ENCODE measurements at places on chromosomes 4 and X.

GRCh38 chr4:107187091-107187490 lies 151.0 kb upstream of the DKK2 start:
- DNase-seq: no peak

DNA sequence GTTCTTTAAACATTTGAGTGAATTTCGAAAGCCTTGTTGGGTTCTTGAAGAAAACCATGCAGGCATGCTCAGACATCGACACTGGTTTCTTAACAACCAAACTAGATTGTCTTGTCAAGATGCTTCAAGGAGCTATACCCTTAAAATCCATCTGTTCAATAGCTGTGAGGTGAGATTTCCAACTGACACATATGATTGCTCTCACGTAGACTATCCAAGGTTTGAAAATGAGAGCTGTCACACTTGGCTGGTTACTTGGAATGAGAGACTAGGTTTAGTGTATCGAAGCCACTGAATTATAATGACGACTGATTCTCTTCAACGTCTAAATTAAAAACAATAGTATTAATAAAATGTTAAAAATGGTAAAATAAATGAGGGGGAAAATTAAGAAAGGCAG lies 2725.5 kb downstream of the ARAP2 start:
- DNase-seq: no peak

GRCh38 chrX:155086202-155086840 lies 15.0 kb downstream of the BRCC3 start:
- peak; percentile 40 for DNase-seq

DNA sequence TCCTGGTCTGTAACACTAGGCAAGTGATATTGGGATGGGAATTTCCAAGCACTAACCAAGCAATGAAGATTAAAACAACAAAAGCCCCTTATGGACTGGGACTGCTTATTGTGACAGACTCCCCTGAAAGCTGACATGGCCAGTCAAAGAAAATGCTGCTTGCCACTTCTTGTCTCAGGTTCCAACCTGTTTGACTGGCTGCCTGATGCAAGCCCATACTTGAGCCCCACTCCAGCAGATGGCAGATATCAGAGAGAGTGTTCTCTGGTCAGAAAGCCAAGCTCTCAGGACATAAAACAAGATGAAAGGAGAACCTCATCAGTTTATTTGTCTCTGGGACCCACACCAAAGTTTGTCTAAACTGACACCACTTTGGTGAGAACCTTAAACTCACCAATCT lies 15.5 kb upstream of the IGBP1 start:
- DNase-seq: no peak

- peak; percentile 34 for DNase-seq
Observed at GRCh38 chrX:150478496-150479492, 89.6 kb upstream of the MTM1 start.

GRCh38 chrX:121903961-121904360 lies 856.6 kb downstream of the GLUD2 start:
- no peak for DNase-seq

GRCh38 chr4:56530269-56531148 lies 24.9 kb downstream of the ARL9 start:
- peak; percentile 86 for DNase-seq

DNA sequence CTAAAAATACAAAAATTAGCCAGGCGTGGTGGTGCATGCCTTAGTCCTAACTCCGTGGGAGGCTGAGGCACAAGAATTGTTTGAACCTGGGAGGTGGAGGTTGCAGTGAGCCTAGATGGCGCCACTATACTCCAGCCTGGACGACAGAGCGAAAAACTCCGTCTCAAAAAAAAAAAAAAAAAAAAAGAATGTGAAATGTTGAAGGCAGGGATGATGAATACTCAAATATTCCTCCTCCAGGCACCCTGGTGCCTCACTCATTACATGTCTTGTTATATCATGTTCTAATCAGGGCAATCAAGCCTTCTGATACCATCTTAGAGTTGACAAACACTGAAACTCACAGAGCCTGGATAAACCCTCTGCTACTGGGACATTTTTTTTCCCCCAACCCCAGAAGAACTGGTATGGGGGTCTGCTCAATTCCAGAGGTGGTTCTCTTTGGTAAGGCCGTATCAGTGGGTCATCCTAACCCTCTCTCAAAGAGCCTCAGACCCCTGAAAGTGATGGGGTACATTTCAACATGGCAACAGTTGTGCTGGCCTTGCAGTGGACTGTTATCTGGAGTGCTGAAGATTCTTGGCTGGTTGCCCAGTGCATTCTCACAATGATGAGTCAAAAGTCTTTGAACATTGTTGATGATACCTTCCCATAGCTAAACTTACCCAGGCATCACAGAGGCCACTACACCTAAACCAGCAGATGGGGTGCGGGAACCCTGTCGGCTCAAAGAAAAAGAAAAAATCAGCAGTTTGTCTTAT lies 2.4 kb upstream of the SH3KBP1 start:
- peak; percentile 51 for DNase-seq

DNA sequence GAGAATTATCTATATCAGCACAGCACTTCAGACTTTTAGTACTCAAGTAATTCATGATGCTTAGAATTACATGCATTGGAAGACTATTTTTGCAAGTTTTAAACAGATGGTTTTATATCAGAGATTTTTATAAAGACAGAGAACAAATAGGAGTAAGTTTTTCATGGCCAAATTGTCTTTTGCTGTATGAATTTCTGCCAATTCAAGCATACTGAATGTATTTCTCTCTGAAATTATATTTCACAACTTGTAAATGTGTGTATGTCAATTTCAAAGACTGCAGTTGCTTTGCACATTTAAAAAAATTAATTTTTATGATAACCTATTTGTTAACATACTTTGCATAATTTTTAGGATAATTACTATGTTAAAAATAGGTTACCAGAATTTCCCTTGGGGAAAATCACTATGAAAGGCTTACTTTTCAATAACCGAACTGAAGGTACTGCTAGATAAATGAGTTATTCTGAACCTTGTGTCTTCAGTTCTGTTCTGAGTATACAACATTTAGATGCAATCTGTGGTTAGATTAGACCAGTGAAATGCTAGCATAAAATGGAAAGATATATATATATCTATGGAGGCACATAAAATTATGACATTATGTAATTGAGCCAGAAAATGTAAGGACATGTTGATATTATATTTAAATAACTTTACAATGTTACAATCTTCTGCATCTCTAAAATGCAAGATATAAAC lies 1344.2 kb upstream of the PABPC4L start:
- no peak for DNase-seq

DNA sequence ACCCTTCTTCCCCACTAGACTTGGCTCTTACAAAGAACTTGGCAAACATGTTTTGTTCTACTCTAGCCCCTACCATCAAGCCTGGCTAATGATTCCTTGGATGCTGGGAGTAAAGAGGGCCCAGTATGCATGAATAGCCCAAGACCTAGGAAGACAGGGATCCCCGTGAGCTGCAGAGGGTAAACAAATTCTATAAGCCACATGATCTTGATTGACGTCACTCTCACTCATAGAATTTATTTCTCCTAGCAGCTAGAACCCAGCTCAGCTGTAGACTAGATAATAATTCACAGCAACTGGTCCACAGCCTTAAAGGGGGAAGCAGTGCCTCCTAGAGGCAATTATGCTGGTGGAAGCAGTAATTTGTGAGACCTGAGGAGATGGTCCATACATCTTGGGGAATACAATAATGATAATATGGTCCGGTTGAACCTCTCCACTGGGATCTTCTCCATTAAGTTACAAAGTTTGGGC lies 16.1 kb upstream of the USO1 start:
- peak; percentile 74 for DNase-seq

GRCh38 chr4:167025670-167026069 lies 208.6 kb downstream of the SPOCK3 start:
- no peak for DNase-seq

GRCh38 chr4:108139089-108139488 lies 29.6 kb downstream of the LEF1 start:
- DNase-seq: no peak

DNA sequence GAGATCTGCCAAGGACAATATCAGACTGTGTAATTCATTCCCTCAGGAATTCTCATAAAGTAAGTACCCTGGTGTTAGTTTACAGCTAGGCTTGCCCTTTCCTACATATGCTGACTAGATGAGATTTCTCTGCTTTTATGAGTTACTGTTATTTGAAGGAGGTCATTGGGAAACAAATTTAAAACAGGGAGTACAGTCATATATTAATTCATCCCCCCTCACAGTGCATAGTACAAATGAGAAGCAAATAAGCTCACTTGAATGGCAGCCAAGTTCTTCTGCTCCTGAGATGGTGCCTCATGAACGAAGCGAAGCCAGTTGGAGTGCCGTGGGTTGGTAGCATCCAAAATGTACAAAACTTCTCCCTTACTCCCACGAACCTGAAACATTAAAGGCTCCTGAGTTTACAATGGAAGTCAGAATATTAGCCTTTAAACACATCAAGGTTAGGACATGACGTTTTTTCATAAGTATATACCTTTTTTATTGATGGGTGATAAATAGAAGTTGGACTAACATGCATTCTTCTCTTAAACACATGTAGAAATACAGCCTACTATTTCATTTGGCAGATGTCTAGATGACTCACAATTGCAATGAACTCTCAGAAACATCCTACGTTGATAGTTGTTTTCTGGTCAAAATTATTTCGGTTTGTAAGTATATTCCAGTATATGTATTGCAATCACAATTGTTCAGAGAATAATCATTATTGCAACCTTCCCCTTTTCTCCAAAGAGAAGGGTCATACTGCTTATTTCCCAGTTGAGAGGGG lies 69.2 kb downstream of the PRDM5 start:
- no peak for DNase-seq

DNA sequence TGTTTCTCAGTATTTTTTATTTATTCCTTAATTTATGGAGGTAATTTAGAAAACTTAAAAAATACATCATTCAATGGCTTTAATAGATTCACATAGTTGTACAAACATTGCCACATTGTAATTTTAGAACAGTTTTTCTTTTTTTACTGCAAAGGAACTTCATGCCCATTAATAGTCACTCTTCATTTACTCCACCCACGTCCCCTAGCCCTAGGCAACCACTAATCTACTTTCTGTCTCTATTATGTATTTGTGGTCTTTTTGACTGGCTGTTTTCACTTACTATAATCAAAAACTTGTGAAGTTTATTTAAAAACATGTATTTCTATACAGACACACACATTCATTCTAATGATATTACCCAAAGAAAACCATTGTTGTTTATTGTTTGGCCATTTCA lies 664.8 kb downstream of the GRID2 start:
- no peak for DNase-seq

- DNase-seq: no peak
Observed at GRCh38 chr4:72442715-72443114, 126.3 kb downstream of the ADAMTS3 start.

GRCh38 chr4:96913441-96914080 lies 1073.7 kb downstream of the PDHA2 start:
- no peak for DNase-seq

DNA sequence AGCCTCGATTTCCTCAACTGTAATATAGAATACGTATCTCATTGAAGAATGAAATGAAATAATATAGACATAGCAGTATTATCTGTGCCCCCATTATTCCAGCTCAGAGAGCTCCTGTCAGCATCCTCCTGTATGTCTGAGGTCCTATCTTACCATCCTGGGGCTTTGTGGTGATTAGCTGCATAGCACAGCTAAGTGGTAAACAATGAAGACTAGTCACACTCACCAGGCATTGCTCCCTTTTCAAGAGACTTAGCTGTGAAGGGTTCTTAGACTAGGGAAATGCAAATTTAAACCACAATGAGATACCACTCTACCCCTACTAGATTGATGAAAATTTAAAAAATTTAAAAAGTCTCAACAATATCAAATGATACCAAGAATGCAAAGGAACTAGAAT lies 172.9 kb downstream of the SLC39A8 start:
- no peak for DNase-seq

- DNase-seq: peak; percentile 81
Observed at GRCh38 chr4:40307627-40308497, 27.3 kb upstream of the CHRNA9 start.

DNA sequence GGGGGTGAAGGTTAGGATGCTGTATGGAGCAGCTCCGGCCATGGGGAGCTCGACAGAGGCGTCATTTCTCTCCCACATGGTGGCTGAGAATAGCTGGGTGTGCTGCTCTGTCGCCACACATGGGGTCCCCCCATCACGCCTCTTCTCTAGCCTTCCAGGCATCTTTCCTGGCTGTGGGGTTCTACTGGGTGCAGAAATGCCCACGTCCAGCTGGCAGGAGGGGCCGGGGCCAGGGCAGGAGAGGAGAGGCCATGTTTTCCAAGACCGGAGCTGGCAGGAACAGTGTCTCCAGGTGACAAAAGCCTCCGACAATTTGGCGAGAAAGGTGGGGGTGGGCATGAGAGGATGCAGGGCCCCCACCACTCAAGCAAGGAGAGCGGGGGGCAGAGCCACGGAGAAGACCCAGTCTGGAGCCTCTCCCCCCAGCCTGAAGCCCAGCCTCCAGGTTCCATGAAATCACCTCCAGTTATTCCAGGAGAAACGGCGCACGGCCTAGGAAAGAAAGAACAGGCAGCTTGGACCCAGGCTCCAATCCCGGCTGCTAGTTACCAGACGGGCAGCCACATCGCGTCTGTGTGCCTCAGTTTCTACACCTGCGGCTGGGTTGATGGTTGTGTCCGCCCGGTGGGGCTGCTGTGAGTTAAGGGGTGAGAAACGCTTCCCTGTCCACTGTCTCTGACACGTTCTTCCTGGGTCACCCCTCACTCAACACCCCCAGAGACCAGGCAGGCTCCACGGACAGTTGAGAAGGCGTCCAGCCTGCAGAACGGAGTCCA lies 27.4 kb upstream of the SPON2 start:
- no peak for DNase-seq

Measured in CD4-positive, alpha-beta T cell treated with Interleukin-17A for 1 hour (primary cell).